Jurkat, Clone E6-1 (cell line): ENCODE measurements at places on chromosomes 1 and 21.

GRCh38 chr21:42079939-42080787, 9.0 kb downstream of the UMODL1 start:
- no peak for DNase-seq

- DNase-seq, result no peak
Measured at GRCh38 chr1:48920851-48921250, 144.2 kb upstream of the BEND5 start.

- no peak for DNase-seq
Measured at GRCh38 chr1:79430437-79430836, 423.9 kb upstream of the ADGRL4 start.

GRCh38 chr1:39116860-39117728, 87.4 kb upstream of the MACF1 start:
- no peak for DNase-seq
